ENCODE measurements at places on chromosomes 1 and 21.

- no peak for DNase-seq
Observed at GRCh38 chr1:196654271-196654670, 2.4 kb downstream of the CFH start.

DNA sequence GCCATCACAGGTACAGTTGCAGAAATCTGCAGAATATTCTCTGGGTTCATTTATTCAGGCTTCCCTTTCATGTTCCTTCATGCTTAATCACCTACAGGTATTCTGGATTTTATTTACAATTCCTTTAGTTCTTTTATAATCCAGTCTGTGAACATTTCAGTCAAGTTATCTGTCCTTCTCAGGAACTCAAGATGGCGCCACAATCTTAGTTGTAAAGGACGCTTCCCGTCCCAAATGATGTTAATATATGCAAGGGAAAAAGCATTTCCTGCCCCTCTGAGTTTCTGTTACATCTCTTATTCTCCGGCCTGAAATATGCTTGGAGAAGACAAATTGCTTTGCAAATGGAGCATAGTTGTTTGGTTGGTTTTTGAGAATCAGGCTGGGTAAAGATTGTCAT, 19.3 kb downstream of the F3 start:
- no peak for DNase-seq

DNA sequence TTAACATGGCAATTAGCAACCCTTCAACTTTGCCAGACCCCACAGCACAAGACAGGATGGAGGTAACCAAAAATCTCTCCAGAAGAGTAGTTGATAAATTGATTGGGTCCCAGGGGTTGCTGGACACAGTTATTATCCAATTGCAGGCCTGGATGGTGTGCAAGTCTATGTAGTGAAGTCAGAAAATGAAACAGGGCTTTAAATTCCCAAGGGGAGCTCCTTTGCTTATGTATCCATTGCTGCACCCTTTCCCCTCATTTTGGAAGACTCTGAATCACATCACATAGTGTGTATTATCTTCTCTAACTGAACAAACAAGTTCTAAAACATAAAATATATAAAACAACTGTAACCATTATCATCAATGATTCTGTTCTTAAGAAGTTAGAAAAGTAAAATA, 550.2 kb downstream of the LMO4 start:
- DNase-seq: no peak

DNA sequence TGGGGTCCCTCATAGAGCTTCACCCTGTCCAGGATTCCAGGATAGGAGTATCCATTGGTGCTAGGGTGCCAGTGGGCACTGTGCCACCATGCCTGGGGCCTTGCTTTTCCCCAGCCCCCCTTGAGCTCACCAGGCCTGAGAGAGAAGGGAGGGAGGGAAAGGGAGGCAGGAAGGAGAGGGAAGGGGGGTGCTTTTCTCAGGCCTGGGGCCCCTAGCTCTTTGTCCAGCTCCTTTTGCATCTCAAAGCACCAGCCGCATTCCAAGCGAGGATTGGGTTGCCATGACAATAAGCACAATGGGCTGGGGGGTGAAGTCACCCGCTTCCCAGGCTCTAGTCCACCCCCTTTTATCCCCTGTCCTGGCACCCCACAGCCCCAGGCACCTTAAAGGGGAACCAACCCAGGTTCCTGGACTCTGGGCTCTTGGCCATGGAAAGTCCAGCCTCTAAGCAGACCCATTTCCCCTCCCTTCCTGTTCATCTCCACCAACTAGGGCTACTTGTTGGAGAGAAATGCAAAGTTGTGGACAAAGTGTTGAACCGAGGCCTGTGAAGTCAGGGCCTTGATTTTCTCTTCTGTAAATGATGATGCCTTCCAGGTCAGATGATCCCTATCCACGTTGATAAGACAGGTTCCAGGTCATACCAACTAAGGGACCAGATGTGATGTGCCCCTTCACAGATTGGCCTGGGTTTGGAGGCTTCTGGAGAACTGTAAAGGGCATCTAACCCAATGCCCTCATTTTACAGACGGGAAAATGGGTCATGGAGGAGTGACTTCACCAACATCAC, 11.4 kb downstream of the THBS3 start:
- no peak for DNase-seq

DNA sequence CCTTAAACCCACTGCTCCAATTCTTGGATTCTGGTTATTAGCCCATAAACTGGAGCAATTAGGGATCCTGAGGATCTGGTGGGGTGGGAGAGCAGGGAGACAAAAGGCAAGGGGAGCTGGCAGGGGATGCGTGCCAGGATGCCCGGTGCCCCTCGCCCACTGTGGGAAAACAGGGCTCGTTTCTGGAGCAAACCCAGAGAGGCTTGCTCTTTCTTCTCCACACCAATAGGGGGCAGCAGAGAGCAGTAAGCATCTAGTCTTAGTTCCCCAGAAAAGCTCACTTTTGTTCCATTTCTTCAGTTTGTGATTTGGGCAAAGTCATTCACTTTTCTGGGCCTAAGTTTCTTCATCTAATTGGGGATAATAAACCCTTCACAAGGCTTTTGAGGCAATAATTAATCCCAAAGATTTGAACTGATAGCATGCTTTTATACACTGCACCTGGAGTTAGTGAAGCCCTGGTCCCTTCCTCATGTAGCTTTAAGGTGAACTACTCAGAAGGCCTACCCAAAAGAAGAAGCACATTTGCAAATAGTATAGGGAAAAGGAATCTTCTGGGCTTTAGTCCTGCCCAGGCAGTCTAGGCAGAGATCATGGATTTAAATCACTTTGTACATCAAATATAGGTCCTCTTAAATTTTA, 160.6 kb upstream of the USP24 start:
- no peak for DNase-seq

- DNase-seq: peak; percentile 97
Observed at GRCh38 chr1:110407260-110408210, at the start of gene LAMTOR5. Gene LAMTOR5, minus strand, starts transcription at chr1:110407694. Its CDS starts 74 bp downstream, at chr1:110407620.

- no peak for DNase-seq
Observed at GRCh38 chr1:15667362-15667761, 16.8 kb upstream of the PLEKHM2 start.

Measured in right forelimb (tissue), 1 donor.